Caco-2 (cell line): ENCODE measurements at places on chromosomes 12 and 14.

GRCh38 chr12:112939761-112940381 is 1.6 kb downstream of the OAS3 start:
- DNase-seq: no peak

GRCh38 chr14:99268810-99269707 is 2.9 kb downstream of the BCL11B start:
- DNase-seq: no peak

- no peak for DNase-seq
These were observed 84.9 kb downstream of the MIA2 start for GRCh38 chr14:39318574-39318973.

DNA sequence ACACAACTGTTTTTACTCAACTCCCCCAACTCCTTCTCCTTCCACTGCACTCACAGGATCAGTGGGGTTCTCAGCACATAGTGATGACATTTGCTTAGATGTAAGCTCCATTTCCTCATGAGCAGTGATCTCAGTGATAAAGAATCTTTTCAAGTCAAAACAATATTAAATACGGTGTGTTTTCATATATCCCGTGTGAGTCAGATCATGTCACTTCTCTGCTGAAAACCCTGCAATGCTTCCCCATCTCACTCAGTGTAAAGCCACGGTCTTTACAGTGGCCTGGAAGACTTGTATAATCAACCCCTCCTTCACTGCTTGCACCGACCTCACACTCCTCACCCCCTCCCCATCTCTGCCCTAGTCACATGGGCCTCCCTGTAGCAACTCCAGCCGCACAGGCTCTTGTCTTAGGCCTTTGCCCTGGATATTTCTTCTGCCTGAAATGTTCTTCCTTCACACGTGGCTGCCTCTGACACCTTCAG is 149.7 kb upstream of the ARHGAP5 start:
- no peak for DNase-seq

GRCh38 chr14:63091394-63091996 is 46.2 kb upstream of the KCNH5 start:
- no peak for DNase-seq

- no peak for DNase-seq
These were observed 150.8 kb downstream of the HELB start for GRCh38 chr12:66453120-66453519.
